Bronchial smooth muscle cell (primary cell): ENCODE measurements at places on chromosomes 11 and 22. TPM values are rescaled to one million over a fixed set of nuclear protein-coding genes. Genes with fewer than 3 reads are reported as not detected.

The UCP3 gene
- 0.09 and 0.16 TPM in 2 replicates for total RNA-seq

The POLD3 gene
- total RNA-seq: 5.9 and 7.4 TPM in 2 replicates

The MS4A8 gene
- total RNA-seq: not detected in 2 replicates

The NXPE1 gene
- total RNA-seq: not detected in 2 replicates

The SULT4A1 gene
- total RNA-seq: 0.43 and 0.47 TPM in 2 replicates

The OR51I1 gene
- 0.60 TPM in 1 of 2 replicates, not detected in the other for total RNA-seq

The ARHGAP8 gene
- total RNA-seq: under 0.01 and 0.86 TPM in 2 replicates

The MIOX gene
- not detected in 2 replicates for total RNA-seq

The RASSF10 gene
- 0.09 TPM in 1 of 2 replicates, not detected in the other for total RNA-seq

The SYT7 gene
- 5.5 and 22.7 TPM in 2 replicates for total RNA-seq

The CFAP68 gene
- 9.5 and 13.0 TPM in 2 replicates for total RNA-seq

The MS4A6E gene
- not detected in 2 replicates for total RNA-seq
